ENCODE measurements at places on chromosomes 11 and 22. TPM values are rescaled to one million over a fixed set of nuclear protein-coding genes. Genes with fewer than 3 reads are reported as not detected.

DNA sequence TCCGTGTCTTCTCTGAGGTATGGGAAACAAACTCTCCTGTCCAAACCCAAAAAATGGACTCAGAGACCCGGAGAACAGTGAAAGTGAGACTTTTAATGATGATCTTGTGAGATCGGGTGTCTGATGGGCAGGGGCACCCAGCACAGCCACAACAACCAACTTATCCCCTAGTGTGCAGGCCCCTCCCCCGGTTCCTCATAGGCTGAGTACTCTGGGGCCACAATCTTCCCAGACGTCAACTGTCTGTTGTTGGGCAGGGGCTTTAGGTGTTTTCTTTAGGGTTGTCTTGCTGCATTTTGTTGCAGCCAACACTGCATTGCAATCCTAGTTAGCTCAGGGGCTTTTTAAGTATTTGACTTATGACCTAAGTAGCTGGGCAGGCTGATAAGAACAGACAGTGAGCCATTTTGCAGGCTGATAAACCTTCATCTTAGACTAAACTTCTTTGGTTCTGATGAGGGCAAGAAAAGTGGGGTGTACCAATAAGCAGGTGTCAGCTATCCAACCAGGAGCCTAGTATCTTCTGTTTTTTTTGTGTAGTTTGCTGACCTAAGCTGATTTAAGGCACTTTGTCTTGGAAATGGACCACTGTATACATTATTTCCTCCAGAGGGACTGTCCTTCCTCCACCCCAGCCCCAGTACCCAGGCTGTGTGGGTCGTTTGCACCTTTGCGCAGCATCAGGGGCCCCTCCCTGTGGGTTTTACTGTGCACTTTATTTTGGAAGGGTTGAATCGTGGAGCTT, 1323.6 kb downstream of the TBC1D22A start:
- no peak for DNase-seq

DNA sequence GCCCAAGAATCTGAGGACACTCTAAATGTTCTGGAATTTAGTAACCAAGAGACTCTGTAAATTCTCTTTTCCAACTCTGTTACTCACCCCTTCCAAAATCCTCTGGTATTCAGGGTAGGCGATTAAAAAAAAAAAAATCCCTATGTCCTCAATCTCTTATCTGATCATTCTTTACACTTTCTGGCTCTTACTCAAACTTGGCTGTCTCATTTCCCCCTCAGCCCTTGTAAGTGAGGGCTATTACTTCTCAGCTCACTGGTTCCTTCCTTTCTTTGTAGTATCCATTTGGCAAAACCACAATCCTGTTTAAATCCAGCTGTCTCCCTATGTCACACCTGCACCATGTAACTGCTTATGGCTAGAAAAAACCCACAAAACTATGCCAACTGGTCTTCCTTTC, 12.7 kb upstream of the MSANTD2 start:
- no peak for DNase-seq

DNA sequence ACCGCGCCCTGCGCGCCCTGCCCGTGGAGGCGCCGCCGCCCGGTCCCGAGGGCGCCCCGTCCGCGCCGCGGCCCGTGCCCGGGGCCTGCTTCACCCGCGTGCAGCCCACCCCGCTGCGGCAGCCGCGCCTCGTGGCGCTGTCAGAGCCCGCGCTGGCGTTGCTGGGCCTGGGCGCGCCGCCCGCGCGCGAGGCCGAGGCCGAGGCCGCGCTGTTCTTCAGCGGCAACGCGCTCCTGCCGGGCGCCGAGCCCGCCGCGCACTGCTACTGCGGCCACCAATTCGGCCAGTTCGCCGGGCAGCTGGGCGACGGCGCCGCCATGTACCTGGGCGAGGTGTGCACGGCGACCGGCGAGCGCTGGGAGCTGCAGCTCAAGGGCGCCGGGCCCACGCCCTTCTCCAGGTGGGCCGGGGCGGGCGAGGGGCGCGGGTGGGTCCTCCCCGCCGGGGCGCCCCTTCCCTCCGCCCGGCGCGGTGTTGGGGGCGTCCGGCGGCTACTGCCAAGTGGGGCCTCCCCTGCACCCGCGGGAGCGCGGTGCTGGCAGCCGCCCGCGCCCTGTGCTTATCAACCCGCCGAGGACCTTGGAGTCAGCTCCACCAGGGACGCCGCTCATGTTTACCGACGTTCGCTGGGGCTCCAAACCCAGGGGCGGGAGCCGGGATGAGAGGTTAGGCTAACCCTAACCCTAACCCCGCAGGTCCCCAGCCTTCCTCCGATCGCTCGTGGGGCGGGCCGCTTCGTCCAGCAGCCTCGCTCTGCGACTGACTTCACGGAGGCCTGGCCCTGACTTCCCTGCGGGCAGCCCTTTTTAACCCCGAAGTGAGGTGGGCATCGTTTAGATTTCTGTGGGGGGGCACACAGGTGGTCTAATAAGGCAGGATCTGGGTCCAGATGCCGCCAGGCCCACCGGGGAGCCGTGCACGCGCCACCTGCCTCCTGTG, 649 bp downstream of the SELENOO start:
- DNase-seq = no peak

GRCh38 chr11:12353534-12353933, 23.8 kb upstream of the PARVA start:
- no peak for DNase-seq

DNA sequence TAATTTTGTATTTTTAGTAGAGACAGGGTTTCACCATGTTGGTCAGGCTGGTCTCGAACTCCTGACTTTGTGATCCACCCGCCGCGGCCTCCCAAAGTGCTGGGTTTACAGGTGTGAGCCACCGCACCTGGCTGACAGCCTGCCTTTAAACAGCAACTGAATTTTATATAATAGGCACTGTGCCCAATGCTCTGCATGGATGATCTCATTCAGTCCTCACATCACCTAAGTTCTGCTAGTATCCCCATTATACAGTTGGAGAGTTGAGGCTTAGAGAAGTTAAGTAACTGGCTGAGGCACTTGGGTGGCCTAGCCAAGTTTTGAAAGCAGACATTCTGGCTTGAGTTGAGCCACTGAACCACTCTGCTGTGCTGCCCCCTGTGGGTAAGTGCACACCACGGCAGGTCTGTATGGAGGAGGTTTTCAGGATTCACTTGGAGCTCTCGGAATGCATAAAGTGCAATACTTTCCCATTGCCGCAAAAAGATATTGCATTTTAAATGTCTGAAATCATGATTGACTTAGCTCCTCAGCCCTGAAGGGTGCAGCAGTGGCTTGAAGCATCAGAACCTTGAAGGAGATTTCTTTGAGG, 112.4 kb downstream of the LDLRAD3 start:
- DNase-seq = no peak

Gene SYT8
- not detected for total RNA-seq

DNA sequence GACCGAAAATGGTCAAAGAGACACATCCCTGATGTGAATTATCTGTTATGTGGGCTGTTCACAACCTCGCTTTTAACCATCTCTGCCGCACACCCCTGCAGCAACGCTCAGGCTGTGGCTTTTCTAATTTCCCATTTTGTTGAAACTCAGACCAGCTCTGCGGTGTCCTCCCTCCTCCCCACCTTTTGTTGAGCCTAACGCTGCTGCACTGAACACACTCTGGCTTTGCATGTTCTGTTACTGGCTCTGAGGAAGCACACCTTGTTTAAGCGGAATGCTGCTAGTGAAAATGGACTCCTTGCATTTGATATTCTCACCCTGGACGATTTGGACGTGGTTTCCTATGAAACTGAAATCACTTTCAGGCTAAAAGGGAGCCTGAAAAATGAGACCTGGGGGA, 198.5 kb upstream of the MTNR1B start:
- DNase-seq = no peak

- no peak for DNase-seq
Measured at GRCh38 chr11:87724358-87724757, 450.9 kb downstream of the RAB38 start.

Gene OR51B5
- total RNA-seq = 0.34 TPM

- no peak for DNase-seq
Measured at GRCh38 chr22:49048591-49048990, 779.1 kb downstream of the BRD1 start.

Gene SMIM35
- total RNA-seq = not detected

DNA sequence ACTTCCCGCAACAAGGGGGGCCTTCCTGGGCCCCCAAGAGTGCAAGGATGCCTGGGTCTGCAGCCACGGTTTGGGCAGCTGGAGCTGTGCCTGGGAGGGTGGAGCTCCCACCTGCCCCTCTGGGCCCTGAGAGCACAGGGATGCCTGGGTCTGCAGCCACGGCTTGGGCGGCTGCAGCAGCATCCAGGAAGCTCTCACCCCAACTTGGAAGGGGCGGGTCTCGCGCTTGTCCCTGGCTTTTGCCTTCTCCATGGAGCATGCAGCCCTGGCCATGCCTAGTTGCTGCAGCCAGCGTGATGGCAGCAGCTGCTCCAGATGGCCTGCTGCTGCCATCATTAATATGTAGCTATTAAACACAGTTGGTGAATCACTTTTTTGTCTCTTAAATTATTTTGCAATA, 35.4 kb downstream of the NAGA start:
- no peak for DNase-seq

GRCh38 chr11:7548659-7549274, 35.0 kb downstream of the PPFIBP2 start:
- peak; percentile 31 for DNase-seq

Gene C11orf24
- 31.7 TPM for total RNA-seq

Gene FGF3
- not detected for total RNA-seq

Gene OR10G6
- not detected for total RNA-seq

DNA sequence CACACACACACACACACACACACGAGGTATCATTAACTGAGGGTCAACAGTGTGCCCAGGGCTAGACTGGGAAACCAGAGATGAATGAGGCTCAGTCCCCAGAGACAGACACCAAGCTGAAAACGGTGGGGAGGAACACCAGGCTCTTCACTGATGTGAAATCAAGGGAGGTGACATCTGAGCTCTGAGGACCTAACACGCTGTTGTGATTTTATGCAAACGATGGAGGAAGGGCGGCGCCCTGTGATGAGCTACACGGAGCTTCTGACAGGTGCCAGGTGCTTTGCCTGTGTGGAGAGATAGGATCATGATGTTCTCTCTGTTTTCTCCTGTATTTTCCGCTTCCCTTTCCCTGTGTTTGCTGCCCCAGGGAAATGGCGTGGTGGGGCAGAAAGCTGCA, 6.5 kb upstream of the CYB5R3 start:
- no peak for DNase-seq

DNA sequence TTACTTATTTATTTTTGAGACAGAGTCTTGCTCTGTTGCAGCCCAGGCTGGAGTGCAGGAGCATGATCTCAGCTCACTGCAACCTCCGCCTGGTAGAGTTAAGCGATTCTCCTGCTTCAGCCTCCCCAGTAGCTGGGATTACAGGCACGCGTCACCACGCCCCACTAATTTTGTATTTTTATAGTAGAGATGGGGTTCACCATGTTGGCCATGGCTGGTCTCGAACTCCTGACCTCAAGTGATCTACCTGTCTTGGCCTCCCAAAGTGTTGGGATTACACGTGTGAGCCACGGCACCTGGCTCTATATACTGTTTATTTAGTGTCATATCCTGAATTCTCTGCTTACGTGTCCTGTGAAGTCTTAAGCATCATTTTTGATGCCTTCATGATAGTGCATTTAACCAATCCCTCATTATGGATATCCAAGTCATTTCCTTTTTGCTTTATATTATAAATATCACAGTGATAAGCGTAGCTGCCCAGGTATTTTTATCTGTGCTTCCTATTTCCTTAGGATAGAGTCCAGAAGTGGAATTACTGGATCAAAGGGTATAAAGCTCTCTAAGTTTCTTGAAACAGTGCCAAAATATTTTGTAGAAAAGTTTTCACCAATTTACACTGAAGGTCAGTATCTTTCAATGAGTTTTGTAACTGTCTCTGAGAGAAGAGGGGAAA, 871 bp upstream of the SIDT2 start:
- DNase-seq = no peak

Gene CCDC89
- not detected for total RNA-seq
